ENCODE measurements at places on chromosomes 2 and 18. TPM values are rescaled to one million over a fixed set of nuclear protein-coding genes. Genes with fewer than 3 reads are reported as not detected.

DNA sequence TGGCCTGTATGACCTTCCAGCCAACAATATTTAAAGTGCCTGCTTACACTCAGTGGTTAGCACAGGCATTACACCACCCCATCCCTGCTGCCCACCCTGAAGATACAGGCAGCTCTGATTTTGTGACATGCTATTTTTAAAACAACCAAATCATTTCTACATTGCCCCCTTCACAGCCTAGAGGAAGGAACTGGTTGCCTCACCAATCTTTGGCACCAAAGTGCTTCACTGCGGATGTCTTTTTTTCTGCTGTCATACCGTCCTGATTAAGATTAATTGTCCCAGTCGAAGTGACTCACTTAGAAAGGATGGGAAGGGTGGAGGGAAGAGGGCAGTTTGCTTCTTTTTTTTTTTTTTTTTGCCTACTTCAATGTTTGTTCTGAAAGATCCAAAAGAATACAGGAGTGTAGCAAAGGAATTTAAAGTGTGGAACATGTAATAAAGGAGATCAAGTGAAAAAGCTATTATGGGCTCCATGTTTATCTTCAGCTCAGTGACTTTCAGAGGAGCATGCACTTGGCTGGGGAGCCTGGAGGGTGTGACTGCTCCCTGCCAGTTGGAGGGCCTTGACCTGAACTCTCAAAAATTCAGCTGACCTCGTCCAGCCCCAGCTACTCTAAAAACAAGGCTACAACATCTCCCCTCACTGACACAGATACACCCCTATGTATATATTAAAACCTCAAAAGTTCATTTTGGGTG is 501.1 kb upstream of the TNP1 start:
- ATAC-seq: peak; percentile 90

- ATAC-seq: no peak
These were observed 139.5 kb upstream of the NDUFV2 start for GRCh38 chr18:8962855-8963635.

Gene REG3G
- not detected for total RNA-seq

GRCh38 chr18:74982946-74983635 is 225.8 kb downstream of the PTGR3 start:
- peak; percentile 69 for ATAC-seq

Gene D2HGDH
- 14.1 TPM for total RNA-seq

- ATAC-seq: no peak
These were observed 84.4 kb downstream of the THNSL2 start for GRCh38 chr2:88254437-88255091.

Gene PXDN
- total RNA-seq: 95.9 TPM

DNA sequence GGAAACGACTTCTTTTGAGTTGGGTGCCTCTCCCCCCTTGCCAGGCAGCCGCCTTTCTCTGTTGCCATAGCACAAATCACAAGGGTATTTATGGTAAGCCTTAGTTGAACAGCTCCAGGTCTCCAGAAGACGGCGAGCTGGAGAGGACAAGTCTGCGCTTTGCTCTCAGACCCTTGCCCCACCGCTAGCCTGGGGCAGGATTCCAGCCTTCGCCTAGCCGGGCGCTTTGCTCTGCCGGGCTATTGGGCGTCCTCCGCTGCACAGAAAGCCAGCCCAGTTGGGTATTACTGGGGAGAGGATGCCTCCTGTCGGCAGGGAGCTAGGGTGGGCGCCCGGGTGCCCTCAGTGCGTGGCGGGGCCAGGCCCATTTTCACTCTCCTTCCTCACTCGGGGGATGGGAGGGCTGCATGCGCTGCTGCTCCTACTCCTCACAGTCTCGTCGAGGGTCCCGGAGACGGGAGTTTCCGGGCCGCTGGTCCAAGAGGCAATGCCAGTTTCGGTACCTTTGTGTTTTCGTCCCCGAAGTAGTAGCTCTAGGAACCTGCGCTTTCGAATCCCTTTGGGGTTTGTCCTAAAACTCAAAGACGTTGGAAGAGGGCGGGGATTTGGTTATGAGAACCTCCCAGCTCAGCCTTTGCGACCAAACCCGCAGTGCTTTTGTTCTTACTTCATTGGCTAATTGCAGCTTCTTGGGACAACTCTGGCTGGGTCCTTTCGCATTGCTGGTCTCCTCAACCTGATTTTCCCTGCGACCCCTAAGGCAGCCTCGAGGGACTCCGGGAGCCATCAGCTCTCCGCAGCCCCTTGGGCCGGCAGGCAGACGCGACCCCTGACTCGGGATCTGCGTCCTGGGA is 3.6 kb upstream of the DLX2 start:
- ATAC-seq: no peak

Gene SKOR2
- not detected for total RNA-seq

GRCh38 chr2:27016801-27017325 is 15.9 kb upstream of the TMEM214 start:
- ATAC-seq: no peak

Gene RAB6D
- not detected for total RNA-seq

Gene GALNT14
- 0.35 TPM for total RNA-seq

Gene IL1RL1
- 7.1 TPM for total RNA-seq

Gene CRYGC
- total RNA-seq: not detected

Gene DYNAP
- total RNA-seq: 4.9 TPM

Gene DYSF
- 14.0 TPM for total RNA-seq

Gene CIB4
- not detected for total RNA-seq

DNA sequence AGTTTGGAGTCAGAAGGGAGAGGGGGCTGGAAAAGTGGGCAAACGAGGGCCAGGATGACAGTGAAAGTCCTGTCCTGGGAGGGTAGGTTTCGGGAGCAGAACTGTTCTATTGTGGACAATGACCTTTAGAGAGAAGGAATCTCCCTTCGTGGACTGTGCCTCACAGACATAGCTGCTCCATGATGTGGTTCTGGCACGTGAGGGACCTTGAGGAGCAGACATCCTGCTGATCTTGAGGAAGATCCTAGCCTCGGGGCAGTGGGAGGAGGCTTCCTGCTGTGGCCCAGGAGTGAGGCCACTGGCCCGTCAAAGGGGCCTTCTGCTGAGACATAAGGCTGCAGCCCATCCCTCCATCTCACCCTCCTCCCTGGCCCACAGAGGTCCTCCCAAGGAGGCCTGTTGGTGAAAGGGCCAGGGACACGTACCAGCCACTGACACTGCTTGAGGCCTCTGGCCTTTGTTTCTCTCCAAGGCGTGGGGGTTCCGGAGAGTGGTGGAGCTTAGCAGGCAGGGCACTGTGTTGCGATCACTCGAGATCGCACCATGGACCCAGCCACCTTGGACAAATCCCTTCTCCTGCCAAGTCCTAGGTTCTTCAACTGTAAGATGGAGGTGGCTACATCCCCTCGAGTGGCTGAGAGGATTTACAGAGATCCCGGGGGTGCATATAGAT is 167.2 kb downstream of the CELF4 start:
- ATAC-seq: no peak

Gene TUBA3E
- not detected for total RNA-seq

Gene ABCG8
- 0.12 TPM for total RNA-seq

DNA sequence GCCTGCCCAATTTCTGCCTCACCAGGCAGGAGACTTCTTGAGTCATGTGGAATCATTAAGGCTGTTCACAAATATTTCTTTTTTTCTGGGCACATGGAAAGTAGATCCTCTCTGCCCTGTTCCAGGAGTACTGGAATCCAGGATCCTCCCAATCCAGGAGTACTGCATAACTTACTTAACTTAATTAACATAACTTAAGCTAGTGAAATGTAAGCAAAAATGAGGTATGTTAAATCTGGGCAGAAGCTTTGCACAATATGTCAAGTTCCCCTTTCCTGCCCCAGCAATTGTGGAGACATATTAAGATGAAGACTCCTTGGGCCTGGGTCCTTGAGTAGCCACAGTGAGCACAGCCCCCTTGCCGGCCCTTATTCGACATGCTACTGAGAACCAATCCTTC is 3.2 kb downstream of the CD207 start:
- no peak for ATAC-seq

Gene GLI2
- 9.3 TPM for total RNA-seq

Gene UGT1A1
- 0.94 TPM for total RNA-seq

DNA sequence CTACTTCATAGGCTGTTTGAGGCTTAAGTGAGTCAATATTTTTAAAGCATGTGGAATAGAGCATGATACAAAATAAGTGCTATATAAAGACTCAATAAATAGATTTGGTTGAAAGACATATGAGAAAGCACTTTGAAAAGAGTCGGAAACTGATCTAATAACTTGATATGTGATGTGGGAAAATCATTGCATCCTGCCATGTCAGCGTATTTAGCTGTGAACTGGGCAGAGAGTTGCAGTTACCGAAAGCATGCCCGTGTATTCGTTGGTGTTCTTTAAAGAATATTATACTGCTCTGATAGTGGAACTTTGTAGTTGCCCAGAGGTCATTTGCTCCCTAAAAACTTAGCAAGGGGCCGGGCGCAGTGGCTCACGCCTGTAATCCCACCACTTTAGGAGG is 37.8 kb upstream of the ZNF516 start:
- no peak for ATAC-seq

- peak; percentile 14 for ATAC-seq
These were observed 15.2 kb downstream of the PDCD1 start for GRCh38 chr2:241843321-241844065.

GRCh38 chr2:229343661-229344060 is 72.6 kb upstream of the PID1 start:
- no peak for ATAC-seq

- no peak for ATAC-seq
These were observed 915 bp downstream of the CROCC2 start for GRCh38 chr2:240906911-240907590.

Gene HNMT
- 45.3 TPM for total RNA-seq

Gene CRACDL
- total RNA-seq: 2.4 TPM

- no peak for ATAC-seq
These were observed 4.3 kb downstream of the SOX11 start for GRCh38 chr2:5696404-5696944.

Gene GPR155
- 45.9 TPM for total RNA-seq

DNA sequence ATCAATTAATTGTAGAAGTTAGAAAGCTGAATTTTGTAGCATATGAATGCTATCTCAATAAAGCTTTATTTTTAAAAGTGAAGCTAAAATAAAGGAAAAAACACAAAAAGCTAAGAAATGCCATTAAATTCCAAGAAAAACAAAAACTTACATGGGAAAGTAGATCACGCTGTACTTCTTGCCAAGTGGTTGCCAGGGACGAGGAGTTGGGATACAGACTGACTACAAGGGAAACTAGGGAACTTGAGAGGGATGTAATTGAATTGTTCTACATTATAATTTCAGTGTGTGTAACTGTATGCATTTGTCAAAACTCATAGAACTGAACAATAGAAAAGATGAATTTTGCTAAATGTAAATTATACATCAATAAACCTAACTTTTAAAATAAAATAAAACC is 108.1 kb downstream of the DYM start:
- ATAC-seq: no peak

GRCh38 chr18:58611395-58612131 is 17.3 kb downstream of the ALPK2 start:
- ATAC-seq: no peak

Gene HOXD1
- total RNA-seq: 0.32 TPM

Gene CYP26B1
- 0.47 TPM for total RNA-seq

DNA sequence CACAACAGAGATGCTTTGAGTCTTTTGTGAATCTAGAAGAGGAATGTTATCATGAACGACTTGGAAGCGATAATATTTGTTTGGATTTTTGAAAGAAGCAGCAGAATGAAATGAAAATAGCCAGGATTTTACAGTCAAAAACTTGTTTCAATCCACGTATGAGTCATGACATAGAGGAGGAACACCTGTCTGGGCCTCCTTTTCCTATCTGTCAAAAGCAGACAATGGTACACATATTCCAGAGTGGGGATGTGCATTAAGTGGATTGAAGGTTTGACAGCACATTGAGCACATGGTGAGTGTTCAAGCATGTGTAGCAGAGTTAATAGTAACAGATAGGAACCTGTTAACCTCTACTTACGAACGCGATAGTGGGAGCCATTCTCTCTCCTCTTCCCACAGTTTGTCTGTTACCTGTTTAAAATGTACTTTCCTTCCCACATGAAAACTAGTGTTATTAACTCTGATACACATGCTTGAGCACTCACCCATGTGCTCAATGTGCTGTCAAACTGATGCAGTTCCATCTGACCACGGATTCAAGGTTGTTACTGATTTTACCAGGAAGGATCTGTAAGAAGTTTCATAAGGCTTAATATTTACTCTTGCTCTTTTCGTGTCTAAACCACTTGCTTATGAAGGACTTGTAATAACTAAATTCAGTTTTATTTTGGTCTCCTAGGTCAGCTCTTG is 863.4 kb upstream of the SOX11 start:
- ATAC-seq: no peak

Gene DSG4
- total RNA-seq: not detected

Gene C2orf78
- total RNA-seq: not detected

Gene PSMD14
- total RNA-seq: 46.1 TPM

GRCh38 chr18:67846422-67847098 is 330.0 kb upstream of the DSEL start:
- ATAC-seq: no peak

Gene LBX2
- total RNA-seq: not detected

DNA sequence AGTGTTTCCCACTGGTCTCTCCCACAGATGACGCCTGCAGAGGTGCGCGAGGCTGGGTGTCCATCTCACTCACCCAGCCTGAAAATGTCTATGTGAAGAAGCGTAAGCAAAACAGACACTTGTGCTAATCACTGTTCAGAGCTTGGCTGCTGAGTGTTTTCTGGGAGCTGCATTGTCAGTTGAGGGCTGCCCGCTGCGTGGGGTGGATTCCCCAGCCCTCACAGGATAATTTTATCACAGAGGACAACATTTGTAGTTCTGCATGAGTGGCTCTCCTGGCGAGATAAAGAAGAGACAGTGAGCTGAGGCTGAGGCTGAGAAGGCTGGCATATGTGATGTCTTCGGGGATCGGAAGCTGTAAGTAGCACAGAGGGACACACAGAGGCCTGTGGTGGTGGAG is 16.2 kb upstream of the CAPN13 start:
- ATAC-seq: no peak

GRCh38 chr2:67656875-67657274 is 259.7 kb downstream of the ETAA1 start:
- no peak for ATAC-seq

Gene GPR39
- 2.6 TPM for total RNA-seq

- ATAC-seq: no peak
These were observed 58.7 kb downstream of the RBKS start for GRCh38 chr2:27831279-27832050.

Gene VWA3B
- not detected for total RNA-seq

Gene CPLX4
- total RNA-seq: not detected

- ATAC-seq: no peak
These were observed 128.4 kb upstream of the CBLN2 start for GRCh38 chr18:72672364-72673184.

Gene UGT1A6
- not detected for total RNA-seq

DNA sequence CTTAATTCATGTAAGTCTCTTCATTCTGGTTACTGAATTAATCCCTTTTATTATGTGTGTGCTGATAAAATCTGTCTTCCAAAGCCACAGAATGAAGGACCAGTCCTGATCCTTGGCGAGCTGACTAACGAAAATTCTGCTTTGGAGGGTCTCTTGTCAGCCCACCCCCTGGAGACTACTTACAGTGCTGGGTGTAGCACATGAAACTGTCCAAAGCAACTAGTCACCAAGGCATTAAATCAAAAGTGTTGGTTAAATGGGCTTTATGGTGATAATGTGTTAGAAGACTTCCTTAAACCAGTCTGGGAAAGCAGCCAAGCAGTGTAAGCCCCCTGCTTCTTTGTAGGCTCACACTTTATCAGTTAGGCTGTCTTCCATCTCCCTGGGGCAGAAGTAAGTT is 420.2 kb downstream of the SUCLG1 start:
- no peak for ATAC-seq
